ENCODE measurements at places on chromosomes 1 and 21. TPM values are rescaled to one million over a fixed set of nuclear protein-coding genes. Genes with fewer than 3 reads are reported as not detected.
A peak's percentile ranks its signal among the peaks of the same experiment; 100 is the strongest.

DNA sequence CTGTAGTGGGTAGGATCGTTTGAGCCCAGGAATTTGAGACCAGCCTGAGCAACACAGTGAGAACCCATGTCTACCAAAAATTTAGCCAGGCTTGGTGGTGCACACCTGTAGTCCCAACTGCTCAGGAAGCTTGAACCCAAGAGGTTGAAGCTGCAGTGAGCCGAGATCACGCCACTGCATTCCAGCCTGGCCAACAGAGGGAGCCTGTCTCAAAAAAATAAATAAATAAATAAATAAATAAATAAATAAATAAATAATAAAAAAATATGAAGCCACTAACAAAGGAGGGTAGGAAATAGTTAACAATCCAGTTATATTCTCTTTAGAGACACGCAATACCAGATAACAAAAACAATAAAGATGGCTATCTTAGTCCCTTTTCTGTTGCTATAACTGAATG is 11.9 kb upstream of the CBR3 start:
- no peak overlapping the region for H3K27ac ChIP-seq
- H3K4me3 ChIP-seq, result no peak overlapping the region
- H3K36me3 ChIP-seq, result no peaks in the 10 kb centered on the region
- no peak for DNase-seq
- H3K4me1 ChIP-seq, result no peaks in the 10 kb centered on the region

- H3K36me3 ChIP-seq, result no peaks in the 10 kb centered on the region
- H3K27ac ChIP-seq, result no peak within 1 kb of the TSS
- DNase-seq, result no peak
- peak within 1 kb of the TSS; percentile 11 for H3K4me3 ChIP-seq
- peaks cover 3% of the 10 kb centered on the region for H3K27me3 ChIP-seq
Measured at GRCh38 chr21:44353191-44353970, at the start of gene TRPM2. Gene TRPM2, plus strand, starts transcription at chr21:44353621. Its CDS starts 80 bp downstream, at chr21:44353701.

MRPL55 gene
- 81.2 TPM for total RNA-seq

CYP4Z1 gene
- total RNA-seq, result not detected

OR6P1 gene
- not detected for total RNA-seq

NPHS2 gene
- total RNA-seq, result not detected
